ENCODE measurements at places on chromosomes 11 and 22.

- DNase-seq, result no peak
These were observed 59.7 kb upstream of the GDPD4 start for GRCh38 chr11:77361184-77361583.

DNA sequence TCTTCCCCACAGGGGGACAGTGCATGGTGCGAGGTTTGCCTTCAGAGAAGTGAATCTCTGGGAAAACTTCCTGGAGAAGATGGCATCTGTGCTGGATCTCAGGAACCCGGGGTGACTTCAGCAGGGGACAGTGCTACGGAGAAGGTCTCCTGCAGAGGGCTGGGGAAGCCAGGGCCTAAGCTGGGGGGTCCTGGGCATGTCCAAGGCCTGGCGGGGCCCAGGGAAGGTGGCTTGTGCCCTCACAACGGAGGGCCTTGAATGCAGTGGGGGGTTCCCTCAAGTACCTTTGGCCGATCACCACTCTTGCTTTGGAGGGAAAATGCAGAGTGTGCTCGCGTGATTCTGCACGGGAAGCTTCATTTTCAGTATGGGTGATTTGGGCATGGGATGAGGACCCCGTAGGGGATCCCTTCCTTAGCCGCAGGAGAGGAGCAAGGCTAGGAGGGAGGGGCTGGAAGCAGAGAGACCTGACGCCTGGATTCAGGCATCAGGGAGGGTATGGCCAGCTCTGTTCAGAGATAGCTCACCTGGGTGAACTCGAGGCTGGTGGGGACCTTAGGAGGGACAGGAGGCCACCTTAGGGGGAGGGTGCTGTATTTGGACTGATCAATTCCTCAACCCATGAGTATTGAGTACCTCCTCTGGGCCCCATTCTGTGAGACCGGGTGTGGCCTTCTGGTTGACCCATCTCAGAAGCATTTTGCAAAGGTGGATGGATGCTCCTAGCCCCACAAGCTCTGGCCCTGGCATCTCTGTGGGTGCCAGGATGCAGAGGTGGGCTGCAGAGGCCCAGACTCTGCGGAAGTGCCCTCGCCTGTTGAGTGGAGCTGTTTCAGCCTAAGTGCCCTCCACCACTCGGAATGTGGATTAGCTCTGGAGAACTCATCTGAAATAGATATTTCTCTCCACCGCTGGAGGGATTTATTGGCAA, 529.4 kb downstream of the TBC1D22A start:
- no peak for DNase-seq

DNA sequence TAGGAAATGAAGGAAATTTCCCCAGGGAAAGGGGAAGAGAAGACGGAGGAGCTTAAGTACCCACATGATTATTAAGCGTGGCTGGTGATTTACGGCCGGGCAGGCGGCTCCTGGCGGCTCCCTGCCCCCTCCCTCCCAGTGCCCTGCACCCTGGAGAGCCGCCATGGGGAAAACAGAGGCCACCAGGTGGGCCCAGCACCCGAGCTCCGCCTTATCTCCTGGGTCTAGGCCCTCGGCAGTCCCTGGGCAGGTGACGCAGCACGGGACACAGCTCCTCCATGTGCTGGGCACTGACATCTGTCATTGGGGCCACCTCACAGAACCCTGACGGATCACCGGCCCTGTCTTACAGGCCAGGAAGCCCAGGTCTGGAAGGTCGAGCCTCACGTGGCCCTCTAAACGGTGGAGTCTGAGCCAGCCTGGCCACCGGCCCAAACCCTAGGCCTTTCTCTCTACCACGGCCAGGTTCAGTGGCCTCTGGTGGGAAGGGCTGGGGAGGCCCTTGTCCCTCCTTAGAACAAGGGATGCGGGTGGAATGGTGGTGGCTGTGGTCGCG, 60.2 kb upstream of the PPARA start:
- DNase-seq, result no peak

- DNase-seq, result no peak
These were observed 16.9 kb downstream of the CTTN start for GRCh38 chr11:70415191-70415590.

- DNase-seq, result no peak
These were observed 108.5 kb downstream of the PHF21B start for GRCh38 chr22:44901301-44901700.

DNA sequence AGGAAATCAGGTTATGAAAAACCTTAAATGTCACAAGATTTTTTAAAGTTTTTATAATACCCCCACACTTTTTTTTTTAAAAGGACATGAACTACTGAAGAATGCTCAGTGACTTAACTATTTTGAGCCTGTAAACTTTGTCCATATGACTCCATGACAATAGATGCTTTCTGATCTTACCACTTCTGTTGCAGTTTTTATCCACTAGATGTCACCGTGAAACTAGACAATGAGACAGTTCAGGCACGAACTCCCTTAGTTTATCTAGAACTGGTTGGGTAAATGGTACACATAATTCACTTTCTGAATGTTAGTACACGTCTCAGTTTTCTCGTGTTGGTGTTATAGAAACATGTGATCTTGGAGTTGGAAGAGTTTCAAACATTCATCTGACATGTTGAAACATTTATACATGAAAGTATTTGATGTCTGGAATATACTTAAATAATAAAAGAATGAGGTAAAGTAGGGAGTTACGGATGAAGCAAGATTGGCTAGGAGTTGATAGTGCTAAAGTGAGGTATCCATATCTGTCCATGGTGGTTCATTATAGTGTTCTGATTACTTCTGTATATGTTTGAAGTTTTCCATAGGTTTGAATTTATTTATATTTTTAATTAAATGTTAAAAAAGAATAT, 8.1 kb downstream of the CCDC15 start:
- DNase-seq, result no peak

DNA sequence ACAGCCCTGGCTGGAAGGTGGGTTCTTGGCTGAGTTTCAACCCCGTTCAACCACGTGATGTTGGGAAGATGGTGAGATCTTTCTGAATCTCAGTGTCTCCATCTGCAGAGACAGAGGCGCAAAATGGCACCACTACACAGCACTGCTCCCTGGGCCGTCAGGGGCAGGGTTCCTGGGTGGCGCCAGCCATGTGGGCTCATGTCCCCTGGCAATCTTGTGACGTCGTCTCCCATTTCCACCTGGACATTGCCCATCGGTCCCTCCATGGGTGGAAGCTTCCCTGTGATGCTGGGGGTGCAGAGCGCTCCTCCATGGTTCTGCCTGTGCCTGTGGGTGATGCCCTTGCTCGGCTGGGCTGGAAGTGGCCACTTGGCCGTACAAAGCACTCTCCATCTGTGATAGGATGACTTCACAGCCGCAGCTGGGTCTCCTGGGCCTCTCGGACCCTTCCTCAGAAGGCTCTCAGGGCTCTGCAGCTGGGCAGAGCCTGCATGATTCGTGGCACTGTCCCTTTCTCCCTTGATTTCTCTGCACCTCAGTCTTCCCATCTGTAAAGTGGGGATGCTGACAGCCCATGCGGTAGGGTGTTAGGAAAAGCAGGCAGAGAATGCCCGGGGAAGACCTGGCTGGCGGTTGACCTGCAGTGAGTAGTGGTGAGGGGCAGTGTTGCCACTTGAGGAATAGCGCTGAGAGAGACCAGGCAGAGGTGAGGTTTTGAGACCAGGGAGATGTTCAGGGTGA, 35.2 kb downstream of the SMIM38 start:
- no peak for DNase-seq

DNA sequence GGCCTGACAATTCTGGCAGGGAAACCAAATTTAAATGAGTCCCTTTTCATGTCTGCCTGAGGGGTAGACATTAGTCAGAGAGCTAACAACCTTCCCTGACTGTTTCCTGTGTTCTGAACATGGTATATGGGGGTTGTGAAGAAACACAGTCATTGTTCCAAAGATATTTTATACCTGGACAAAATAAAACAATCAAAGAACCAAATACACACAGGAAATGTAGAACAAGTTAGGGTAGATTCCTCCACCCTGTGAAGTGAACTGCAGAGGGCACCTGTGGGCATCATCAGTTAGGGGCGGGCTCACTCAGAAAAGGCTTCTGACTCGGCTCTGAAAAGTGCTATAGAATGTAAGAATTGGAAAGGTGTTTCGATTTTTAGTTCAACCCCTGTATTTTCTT, 231.9 kb upstream of the CADM1 start:
- DNase-seq, result no peak

DNA sequence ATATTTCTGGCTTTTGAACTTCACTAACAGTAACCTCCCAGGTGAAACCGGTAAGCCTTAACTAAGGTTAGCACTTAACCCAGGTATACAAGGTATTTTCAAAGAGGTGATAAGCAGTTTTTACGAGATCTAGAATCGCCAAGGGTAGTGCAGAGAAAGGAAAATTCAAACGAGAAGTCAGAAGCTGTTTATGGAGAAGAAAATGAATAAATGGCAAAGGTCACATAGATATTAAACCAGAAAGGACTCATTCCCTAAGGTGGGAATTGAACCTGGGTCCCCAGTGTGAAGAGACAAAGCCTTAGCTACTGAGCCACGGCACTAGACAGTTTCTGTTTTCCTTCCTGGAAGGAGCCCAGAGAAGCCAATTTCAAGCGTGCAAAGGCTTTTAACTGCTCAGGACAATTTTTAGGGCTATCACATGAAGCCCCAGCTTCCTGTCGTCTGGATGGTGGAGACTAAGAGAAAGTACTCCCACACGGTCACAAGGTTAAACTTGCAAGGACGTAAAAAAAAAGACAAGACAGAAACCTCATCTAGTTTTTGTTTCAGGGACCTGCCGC, 5.7 kb upstream of the C1QTNF6 start:
- DNase-seq, result peak; percentile 73

- no peak for DNase-seq
These were observed 624.7 kb upstream of the B3GAT1 start for GRCh38 chr11:135036488-135037297.

DNA sequence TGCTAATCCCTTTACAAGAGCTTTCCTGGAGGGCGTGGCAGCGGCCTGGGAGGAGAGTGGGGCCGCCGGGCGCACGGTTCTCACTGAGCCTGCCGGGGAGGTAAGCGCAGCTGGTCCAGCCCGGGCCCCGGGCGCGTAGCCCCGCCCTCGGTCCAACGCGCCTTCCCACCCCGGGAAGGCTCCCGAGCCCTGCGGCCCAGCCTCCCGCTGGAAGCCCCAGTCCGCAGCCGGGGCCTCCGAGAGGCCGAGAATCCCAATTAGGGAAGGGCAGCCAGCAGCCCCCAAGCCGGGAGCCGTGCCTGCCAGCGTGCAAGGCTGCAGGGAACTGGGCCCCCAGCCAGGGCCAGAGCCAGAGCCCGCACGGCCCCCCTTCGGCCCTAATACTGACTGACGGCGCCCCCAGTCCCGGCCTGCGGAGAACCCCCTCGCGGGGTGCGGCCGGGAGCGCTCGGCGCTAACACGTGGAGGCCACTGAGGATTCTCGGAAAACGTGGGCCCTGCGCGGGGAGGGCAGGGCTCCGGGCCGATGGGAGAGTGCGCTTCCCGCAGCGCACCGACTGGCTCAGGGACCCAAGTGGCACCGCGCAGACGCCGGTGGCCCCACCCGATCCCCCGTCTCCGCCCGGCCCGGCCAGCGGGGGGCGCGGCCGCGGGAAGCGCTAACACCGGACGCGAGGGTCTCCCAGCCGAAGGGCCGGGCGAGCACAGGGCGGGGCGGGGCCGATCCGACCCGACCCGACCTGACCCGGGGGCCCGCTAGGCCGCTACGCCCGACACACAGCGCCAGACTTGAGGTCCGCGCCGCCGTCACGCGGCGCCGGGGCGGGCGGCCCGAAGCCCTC, 5.7 kb downstream of the ZFTA start:
- no peak for DNase-seq

GRCh38 chr11:1160231-1161101, 2.7 kb downstream of the MUC5AC start:
- no peak for DNase-seq

DNA sequence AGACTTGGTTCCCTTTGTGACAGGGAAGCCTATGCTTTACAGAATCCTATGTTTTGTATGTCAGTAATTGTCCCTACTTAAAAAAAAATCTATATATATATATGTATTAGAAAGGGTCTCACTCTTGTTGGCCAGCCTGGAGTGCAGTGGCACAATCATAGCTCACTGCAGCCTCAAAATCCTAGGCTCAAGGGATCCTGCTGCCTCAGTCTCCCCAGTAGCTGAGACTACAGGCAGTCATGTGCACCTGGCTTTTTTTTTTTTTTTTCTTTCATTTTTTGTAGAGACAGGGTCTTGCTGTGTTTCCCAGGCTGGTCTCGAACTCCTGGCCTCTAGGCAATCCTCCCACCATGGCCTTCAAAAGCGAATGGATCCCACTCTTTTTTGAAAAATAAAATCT, 2.1 kb upstream of the NEAT1 start:
- no peak for DNase-seq

DNA sequence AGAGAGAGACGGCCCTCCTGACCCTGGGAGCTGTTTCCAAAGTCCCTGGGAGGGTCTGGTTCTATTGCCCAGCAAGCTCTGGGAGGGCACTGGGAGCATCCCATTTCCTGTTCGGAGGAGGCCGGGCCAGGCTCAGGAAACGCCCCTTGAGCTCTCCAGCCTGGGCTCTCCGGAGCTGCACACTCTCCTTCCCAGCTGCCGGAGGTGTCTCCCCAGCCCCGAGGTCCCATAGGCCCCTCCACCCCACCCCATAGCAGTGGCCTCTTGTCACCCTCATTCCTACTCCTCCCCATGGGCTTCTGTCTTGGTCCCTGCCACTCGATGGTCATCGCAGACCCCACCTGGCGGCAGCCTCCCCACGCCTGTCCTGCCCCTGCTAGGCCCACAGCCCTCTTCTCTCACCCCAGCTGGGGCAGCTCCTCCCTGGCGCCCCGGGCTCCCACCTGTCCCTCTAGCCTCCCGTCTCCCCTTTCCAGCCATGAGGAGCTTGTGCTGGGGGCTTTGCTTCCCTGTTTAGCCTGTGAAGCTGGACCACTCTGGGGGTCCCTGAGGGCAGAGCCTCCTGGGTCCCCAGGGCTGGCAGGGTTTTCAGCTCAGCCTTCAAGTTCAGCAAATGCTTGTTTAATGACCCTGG, 2.8 kb downstream of the TSPAN32 start:
- no peak for DNase-seq

DNA sequence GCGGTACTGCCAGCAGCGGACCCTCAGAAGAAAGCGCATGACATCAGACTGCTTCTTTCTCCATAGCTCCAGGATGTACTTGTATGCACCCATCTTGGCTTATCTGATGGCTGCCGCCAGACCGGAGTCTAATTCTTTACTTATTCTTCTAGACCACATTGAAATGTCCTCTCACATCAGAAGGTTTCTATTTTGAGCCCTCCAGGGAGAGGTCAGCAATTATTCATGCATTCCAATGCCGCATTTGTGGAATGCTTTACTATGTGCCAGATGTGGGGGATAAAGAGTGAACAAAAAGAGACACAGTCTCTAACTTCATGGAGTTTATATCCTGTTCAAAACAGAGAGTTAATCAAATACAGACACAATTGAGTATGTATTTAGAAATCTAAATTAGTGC, 230.1 kb downstream of the MIAT start:
- DNase-seq, result no peak

GRCh38 chr22:32823024-32823730, 21.7 kb downstream of the TIMP3 start:
- no peak for DNase-seq

Measured in T-cell (primary cell).